C1 segment of cervical spinal cord (tissue), 14 donors: ENCODE measurements at places on chromosomes 4 and X.

DNA sequence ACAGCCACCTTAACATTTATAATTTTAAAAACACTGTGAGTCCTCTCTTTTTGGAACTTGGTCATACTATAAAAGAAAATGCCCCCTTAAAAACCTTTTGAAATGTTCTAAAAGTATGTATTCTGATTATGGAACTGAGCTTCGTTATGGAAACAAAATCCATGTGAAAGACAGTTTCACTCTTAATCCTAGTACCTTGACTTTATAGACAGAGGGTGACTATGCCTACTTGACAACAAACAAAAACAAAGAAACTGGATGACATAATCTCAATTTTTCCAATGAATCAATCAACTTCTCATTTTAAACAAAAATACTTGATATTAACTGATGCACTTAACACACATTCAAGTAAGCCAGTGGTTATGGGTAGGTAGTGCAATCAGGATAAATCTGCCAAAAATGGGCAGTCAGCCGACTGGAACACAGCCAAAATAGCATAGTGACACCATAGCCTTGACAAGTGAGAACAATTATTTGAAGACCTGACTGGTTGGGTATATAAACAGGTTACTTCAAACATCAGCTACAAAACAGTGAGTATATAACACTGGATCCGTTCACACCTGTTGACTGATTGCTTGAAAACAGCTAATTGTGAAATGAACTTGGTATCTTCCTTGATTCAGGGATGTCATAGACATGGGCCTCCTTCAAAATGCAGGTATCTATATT lies 265.5 kb downstream of the PPP3CA start:
- DNase-seq: no peak

- no peak for DNase-seq
Measured at GRCh38 chrX:111265486-111265885, 4.8 kb downstream of the CAPN6 start.

DNA sequence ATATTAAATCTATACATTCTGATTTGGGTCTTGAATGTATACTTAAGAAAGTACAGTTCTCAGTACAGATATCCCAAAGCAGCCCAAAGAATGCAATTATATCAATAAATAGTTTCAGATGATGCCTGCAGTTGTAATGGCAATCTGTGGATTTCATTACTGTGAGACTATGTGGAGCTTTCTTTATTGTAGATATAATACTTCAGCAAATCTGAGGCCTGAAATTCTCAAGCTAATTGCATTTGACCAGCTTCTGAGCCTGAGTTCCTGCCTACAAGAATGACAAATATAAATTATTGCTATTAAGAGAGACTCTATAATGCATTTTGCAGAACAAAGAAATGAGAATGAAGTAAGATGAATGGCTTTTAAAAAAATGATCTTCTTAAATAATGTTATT lies 320.3 kb downstream of the DKK2 start:
- DNase-seq: no peak

DNA sequence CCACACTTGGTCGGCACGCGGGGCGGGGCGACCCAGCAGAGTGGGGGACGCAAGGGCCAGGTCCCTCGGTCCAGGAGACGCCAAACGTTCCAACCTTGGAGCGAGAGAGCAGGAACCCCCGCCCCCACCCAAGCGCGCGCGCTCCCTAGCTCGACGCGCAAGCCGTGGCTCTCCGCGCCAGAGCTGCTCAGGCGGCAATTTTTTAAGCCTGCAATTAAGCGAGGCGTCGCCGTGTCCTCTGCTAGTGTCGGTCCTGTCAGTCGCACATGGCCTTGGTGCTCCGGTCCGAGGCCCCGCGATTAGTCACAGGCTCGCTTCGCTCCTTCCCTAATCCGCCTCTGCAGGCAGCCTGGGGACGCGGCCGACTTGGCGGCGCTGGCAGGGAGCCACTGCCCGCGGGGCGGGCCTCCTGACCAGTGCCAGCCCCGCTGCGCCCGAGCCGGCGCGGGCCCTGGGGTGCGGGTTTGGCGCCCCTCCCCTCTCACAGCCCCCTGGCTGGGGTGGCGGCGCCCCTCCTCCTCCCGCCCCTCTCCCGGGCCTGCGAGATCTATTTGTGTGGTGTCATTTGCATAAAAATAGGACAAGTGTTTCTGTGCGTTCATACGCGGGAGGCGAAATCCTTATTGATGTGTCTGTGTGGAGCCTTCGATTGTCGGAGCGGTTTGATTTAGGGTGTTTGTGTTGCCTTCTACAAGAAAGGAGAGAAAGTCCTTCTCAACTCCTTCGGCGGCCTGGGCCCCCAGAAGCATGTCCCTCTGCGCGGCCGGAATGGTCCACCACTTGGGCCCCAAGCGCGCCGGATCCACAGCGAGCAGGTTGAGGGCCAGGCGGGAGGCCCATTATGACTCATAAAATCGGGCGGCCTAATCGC lies 9.8 kb upstream of the BCOR start:
- DNase-seq: no peak

GRCh38 chr4:118322831-118323502 lies 29.8 kb downstream of the PRSS12 start:
- DNase-seq: no peak

DNA sequence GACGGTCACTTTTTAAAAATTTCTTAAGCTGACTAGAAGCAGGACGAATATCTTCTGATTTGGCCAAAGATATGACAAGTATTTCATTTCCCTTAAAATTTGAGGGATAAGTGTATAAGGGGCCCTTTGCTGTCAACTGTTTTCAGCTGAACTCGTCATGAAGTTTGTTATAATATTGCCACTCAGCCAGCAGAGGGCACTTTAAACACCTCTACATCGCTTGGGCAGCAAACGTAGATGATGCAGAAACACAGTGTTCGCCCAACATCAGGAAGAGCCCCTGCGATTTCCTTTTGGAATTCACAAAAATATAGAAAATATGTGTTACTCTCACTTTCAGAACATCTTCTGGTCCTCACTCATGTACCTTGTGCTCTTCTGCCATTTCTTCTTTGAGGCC lies 435.7 kb upstream of the FMR1 start:
- DNase-seq: no peak

GRCh38 chr4:111807576-111807975 lies 337.7 kb upstream of the FAM241A start:
- DNase-seq: no peak

DNA sequence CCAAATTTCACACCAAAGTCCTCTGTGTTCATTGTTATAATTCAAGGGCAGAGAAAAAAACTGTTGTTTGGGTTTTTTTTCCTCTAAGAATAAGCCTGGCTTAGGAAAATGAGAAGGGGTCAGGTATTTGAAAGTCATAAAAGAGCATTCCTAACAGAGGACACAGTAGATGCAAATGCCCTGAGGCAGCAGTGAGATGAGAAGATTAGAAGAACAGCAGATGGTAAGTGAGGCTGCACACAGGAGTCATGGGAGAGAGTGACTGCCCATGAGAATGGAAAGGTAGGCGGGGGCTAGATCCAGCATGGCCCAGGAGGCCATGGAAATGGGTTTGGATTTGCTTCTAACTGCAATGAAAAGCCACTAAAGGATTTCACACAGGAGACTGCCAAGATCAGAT lies 107.5 kb upstream of the RBPJ start:
- no peak for DNase-seq

GRCh38 chr4:134544303-134544770 lies 342.7 kb upstream of the PABPC4L start:
- no peak for DNase-seq

GRCh38 chr4:150250998-150251651 lies 172.9 kb downstream of the DCLK2 start:
- DNase-seq: no peak

GRCh38 chr4:150495550-150495949 lies 86.4 kb upstream of the MAB21L2 start:
- no peak for DNase-seq

- DNase-seq: no peak
Measured at GRCh38 chr4:89486042-89486441, 178.4 kb upstream of the GPRIN3 start.

DNA sequence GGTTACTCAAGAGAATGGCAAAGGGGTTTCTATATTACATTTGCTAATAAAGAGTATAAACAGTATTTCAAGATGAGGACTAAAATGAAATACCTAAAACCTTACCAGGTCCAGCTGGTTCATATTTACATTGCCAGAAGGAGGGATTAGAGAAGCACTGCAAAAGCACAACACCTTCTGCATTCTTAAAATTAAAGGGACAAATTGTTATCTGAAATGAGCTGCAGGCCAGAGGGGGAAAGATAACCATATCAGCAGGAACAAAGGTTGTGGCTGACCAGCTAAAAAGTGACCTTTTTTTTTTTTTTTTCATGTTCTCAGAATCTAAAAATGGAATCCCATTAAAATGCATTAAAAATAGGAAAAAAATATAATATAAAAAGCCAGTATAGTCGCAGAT lies 39.7 kb downstream of the AFF2 start:
- DNase-seq: no peak

DNA sequence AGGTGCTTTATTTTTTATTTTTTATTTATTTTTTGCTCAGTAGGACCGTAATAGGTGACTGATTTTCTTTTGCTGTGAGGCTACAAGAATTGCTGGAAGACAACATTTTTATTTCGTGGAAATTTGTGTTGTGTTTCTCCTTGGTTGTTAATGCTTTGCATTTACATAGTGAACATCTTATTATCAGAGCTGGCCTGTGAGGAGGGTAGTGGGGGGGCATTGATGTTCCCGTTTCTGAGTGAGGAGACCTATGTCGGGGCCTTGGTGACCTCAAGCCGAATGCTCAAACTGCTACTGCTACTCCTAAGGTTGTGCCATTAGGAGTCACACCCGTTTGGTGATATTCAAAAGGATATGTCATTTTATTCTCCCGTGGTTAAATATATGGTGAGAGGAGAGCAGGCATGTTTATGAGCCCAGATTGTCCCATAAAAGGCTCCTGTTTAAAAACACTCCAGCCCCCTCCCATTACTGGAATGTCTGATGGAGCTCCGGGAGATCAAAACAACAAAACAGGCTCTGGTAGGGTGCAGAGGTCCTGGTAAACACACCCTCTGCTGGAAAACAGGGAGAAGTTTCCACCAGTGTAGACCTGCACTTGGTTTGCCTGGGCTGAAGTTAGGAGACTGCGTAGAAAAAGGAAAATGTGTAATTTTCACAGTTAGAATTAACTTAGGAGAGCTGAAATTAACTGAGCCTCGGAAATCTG lies 5.6 kb downstream of the PDGFRA start:
- DNase-seq: no peak

DNA sequence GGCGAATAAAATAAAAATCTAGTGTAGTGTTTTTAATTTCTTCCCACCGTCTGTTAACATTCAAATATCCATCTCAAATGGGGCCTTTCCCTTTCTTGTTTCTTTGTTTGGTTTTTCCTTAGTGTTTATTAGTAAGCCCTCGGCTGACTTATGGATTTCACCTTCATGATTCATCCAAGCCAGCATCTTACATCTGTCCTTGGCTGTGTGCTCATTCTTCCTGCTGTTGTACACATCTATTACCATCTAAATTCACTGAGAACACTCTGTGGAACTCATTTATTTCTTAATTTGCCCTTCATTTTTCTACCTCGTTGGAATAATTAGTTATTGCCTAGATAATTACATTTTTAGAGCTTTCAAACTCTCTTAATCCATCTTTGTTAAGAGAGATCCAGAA lies 84.9 kb downstream of the SPCS3 start:
- no peak for DNase-seq

- peak; percentile 10 for DNase-seq
Measured at GRCh38 chr4:6546681-6547447, 28.1 kb upstream of the MAN2B2 start.

- DNase-seq: no peak
Measured at GRCh38 chrX:86078650-86079049, 31.3 kb upstream of the CHM start.

DNA sequence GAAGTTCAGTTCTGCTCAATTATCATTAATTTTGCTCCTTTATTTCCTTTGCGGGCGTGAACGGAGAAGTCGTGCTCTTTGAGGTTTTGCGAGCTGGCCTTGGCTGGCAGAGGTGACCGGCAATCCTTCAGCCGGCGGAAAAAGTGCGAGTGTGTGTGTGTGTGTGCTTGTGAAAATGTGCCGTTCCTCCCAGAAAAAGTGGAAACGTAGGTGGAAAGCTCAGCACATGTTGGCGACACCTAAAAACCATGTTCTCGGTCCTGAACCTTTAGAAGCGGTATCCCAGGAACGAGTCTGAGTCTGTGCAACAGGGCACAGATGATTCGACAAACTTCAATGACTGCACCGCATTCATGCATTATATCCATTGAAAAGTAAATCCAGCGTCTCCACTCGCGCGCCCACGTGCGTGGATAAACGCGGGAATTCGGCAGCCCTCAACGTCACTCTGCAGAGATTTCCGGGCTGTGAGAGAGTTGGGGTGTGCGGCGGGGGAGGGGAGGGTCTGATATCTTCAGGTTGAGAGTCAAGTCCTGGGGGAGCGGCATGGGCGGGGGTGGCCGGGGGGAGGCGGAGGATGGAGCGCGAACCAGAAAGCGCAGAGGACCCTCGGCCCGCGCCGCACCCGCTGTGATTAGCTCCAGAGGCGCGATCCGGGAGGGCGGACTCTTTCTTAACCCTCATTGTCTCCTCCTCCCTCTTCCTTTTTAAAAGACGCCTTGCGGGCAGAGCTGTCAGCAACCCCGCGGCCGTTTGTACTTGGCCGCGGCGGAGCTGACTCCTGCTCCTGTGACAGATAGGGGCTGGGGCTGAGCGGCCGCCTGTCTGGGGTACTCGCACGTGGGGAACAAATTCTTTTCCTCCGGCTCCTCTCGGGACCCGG lies at the start of gene SHISA3:
SHISA3 (plus strand) TSS at position 737 of the 883 bp plus-strand sequence. CDS start 569 bp downstream, outside the sequence.
- no peak for DNase-seq

GRCh38 chr4:166546009-166546408 lies 673.0 kb downstream of the TLL1 start:
- no peak for DNase-seq

DNA sequence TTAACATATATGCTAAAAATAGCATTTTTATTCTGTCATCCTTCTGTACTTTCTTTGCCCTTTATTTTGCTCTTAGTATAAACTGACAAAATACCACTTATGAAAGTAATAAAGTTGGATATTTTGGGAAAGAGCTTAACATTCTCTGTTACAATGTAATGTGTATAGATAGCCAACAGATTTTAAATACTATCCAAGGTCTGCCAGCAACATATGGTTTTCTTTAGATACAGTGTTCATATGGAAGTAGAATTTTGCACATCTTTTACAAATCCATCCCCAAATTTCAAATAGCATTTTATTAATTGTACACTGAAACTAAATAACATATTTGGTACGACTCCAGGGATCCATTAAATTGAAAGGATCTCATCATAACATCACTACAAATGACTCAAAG lies 268.6 kb upstream of the PCDH18 start:
- no peak for DNase-seq

- no peak for DNase-seq
Measured at GRCh38 chr4:105510245-105510644, 36.4 kb upstream of the PPA2 start.

- no peak for DNase-seq
Measured at GRCh38 chr4:149723065-149723464, 92.6 kb downstream of the IQCM start.

DNA sequence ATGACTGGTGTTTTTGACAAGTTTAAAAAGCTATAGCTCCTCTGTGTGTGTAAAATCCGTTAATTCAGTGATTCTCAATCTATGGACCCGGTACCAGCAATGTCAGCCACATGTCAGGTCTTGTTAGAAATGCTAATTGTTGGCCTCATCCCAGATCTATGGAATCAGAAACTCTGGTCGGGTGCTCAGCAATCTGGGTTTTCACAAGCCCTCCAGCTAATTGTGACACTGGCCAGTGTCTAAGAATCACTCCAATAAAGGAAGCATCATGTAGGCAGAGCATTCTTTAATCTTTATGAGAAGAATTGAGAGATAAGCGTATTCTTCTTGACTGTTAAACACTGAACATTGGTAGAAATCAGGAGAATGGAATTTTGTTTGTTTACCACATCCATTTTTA lies 1498.2 kb upstream of the TENM3 start:
- DNase-seq: no peak
